ENCODE measurements at places on chromosomes 16 and 17. TPM values are rescaled to one million over a fixed set of nuclear protein-coding genes. Genes with fewer than 3 reads are reported as not detected.

GRCh38 chr16:10838621-10839278 is 20.2 kb upstream of the TVP23A start:
- no peaks in the 10 kb centered on the region for H3K27me3 ChIP-seq
- peak; percentile 42 for DNase-seq
- no peak overlapping the region for H3K27ac ChIP-seq

ZNF75A gene
- 26.1 TPM for total RNA-seq

DNA sequence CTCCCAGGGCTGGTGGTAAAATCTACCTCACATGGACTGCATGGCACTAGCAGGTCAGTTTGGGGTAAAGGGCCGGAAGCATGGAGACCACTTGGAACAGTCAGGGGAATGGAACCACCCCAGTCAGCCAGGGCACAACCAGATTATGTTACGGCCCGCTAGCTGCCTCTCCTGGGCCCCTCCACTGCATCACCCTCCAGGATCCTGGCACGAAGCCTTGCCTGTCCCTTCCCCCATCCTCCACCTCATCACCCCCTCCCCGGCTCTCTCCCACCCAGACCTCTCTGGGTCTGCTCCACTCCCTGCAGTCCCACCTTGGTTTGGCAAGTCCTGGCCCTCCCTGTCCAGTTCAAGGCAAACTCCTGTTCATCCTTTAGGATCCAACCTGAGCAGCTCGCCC is 91.7 kb downstream of the CLEC16A start:
- H3K4me3 ChIP-seq, result no peak overlapping the region
- H3K4me1 ChIP-seq, result peaks cover 8% of the 10 kb centered on the region
- no peaks in the 10 kb centered on the region for H3K27me3 ChIP-seq
- peaks cover 27% of the 10 kb centered on the region for H3K36me3 ChIP-seq
- no peak overlapping the region for H3K27ac ChIP-seq
- no peak for DNase-seq

DNA sequence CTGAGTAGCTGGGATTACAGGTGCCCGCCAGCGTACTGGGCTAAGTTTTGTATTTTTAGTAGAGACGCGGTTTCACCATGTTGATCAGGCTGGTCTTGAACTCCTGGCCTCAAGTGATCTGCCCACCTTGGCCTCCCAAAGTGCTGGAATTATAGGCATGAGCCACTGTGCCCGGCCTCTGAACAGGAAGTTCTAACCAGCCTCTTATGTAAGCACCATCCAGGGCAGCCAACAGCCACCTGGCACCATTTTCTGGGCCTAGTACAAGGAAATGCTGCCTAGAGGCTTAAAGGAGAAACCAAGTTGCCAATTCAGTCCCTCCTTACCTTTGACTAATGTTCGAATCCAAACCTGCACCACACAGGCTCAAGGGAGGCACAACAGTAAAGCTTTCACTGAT is 8.5 kb upstream of the SLC39A11 start:
- H3K4me1 ChIP-seq, result no peaks in the 10 kb centered on the region
- no peaks in the 10 kb centered on the region for H3K27me3 ChIP-seq
- DNase-seq, result no peak

DNA sequence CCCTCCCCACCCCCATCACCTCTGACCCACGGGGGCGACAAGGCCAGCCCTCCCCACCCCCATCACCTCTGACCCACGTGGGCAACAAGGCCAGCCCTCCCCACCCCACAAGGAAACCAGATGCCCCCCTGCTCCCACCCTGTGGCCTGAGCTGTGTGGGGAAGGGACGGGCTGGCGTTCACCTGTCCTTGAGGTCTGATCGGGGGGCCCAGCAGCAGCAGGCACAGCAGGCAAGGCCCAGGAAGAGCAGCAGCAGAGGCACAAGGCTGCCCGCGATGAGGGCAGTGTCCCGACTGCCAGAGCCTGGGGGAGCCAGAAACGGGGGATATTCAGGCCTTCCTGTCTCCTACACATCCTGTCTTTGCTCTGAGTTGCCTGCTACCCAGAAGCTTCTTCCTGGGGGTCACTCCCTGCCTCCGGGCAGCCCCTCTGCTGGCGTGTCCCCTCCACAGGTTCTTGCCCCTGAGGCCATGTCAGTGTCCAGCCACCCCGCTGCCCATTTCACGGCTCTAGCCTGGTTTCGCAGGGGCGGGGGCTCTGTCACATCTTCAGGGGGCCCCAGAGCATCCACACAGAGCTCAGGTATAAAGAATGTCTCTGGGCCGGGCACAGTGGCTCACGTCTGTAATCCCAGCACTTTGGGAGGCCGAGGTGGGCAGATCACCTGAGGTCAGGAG is 6.8 kb downstream of the SCARF1 start:
- no peak overlapping the region for H3K4me3 ChIP-seq
- peaks cover 31% of the 10 kb centered on the region for H3K36me3 ChIP-seq
- peak overlapping the region; percentile 9 for H3K27ac ChIP-seq
- H3K27me3 ChIP-seq, result no peaks in the 10 kb centered on the region

GRCh38 chr17:7440113-7440833 is 961 bp downstream of the FGF11 start:
- no peaks in the 10 kb centered on the region for H3K36me3 ChIP-seq
- DNase-seq, result peak; percentile 81
- H3K4me1 ChIP-seq, result peaks cover 50% of the 10 kb centered on the region
- peaks cover 24% of the 10 kb centered on the region for H3K27me3 ChIP-seq
- H3K27ac ChIP-seq, result no peak overlapping the region
- H3K4me3 ChIP-seq, result peak overlapping the region; percentile 29

GRCh38 chr16:87324411-87325275 is 7.5 kb upstream of the C16orf95 start:
- peaks cover 3% of the 10 kb centered on the region for H3K36me3 ChIP-seq
- no peak overlapping the region for H3K27ac ChIP-seq
- H3K4me1 ChIP-seq, result peaks cover 3% of the 10 kb centered on the region
- no peaks in the 10 kb centered on the region for H3K27me3 ChIP-seq
- no peak for DNase-seq

DNA sequence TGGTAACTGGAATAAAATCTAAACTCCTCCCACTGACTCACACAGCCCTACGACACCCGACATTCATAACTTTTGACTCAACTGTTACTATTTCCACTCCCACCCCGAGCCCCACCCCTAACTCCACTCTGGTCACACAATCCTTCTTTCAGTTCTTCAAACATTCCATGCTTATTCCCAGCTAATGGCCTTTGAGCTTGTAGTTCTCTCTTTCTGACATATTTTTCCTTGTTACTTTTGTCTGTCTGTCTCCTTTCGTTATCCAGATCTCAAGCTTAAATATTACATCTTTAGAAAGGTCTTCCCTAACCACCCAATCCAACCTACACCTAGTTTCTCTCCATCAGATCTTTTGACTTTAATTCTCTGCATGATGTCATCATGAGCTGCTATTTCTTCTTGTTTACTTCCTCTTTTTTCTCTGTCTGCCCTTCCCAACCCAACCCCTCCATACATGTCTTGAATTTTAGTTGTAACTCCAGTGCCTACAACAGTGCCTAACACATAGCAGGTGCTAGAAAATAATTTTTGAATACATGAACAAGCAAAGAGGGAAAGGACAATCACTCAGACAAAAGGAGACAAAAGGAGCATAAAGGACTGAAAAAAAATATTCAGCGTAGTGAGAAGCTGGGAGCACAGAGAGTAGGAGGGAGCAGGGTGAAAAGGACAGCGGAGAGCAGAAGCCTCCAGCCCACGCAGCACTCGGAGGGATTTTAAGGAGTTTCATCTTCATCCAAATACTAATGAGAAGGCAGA is 65.2 kb upstream of the SMIM36 start:
- peaks cover 19% of the 10 kb centered on the region for H3K4me1 ChIP-seq
- DNase-seq, result no peak
- H3K27me3 ChIP-seq, result no peaks in the 10 kb centered on the region
- no peaks in the 10 kb centered on the region for H3K36me3 ChIP-seq
- H3K4me3 ChIP-seq, result peak overlapping the region; percentile 38

- H3K4me1 ChIP-seq, result no peaks in the 10 kb centered on the region
- no peaks in the 10 kb centered on the region for H3K36me3 ChIP-seq
- no peak for DNase-seq
- H3K27ac ChIP-seq, result no peak overlapping the region
- H3K27me3 ChIP-seq, result no peaks in the 10 kb centered on the region
Measured at GRCh38 chr16:31344712-31345111, 10.3 kb upstream of the ITGAX start.

SLC7A5 gene
- 13.5 TPM for total RNA-seq

ZNF205 gene
- total RNA-seq, result 11.7 TPM

DNA sequence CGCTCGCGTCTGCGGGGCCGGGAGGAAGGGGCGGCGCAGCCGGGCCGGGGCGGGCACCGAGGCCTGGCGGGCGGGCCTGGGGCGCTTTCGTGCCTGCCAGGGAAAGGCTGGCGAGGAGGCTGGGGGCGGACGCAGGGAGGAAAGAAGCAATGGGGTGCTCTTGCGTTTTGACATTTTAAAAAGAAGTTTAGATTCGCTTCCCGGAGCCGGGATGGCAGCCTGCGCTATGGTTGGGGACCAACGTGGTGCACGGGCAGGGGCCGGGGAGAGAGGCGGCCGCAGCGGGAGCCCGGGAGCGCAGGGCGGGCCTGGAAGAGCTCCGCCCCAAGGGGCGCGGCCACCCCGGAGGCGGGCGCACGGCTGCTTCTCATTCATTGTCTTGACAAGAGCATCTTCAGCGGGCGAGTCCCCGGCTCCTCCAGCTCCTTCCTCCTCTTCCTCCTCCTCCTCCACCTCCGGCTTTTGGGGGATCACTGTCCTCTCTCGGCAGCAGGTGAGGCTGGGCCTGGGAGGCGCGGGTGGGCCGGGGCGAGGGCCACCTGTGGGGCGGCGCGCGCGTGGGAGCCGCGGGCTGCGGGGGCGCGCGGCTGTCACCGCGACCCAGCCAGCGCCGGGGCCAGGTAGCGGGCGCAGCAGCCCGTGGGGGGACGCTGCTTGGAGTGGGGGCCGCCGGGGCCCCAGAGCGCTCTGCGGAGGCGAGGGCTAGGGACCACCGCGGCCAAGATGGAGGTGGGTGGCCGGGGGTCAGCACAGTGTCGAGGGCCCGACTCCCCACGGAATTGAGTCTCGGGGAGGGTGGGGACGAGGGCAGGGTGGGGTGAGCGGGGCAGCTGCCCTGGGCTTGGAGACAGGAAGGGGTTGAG is at the start of gene CORO1A:
Gene CORO1A, plus strand, starts transcription at position 370 of the 863 bp plus-strand sequence. CDS start 1,608 bp downstream, outside the sequence.
- peaks cover 3% of the 10 kb centered on the region for H3K36me3 ChIP-seq
- peak within 1 kb of the TSS; percentile 79 for H3K27ac ChIP-seq
- peaks cover 10% of the 10 kb centered on the region for H3K4me1 ChIP-seq
- peak within 1 kb of the TSS; percentile 65 for H3K4me3 ChIP-seq
- no peaks in the 10 kb centered on the region for H3K27me3 ChIP-seq

- H3K4me3 ChIP-seq, result peak within 1 kb of the TSS; percentile 52
- peak; percentile 87 for DNase-seq
- H3K4me1 ChIP-seq, result no peaks in the 10 kb centered on the region
- no peaks in the 10 kb centered on the region for H3K36me3 ChIP-seq
Measured at GRCh38 chr16:82011199-82011641, at the start of gene SDR42E1. TSS of gene SDR42E1 (minus strand) at chr16:82011470. CDS start at chr16:82000858, 10,612 bp downstream.

GRCh38 chr17:38911081-38911730 is 14.2 kb upstream of the LASP1NB start:
- H3K4me1 ChIP-seq, result peaks cover 65% of the 10 kb centered on the region
- H3K27me3 ChIP-seq, result no peaks in the 10 kb centered on the region
- H3K36me3 ChIP-seq, result peaks cover 49% of the 10 kb centered on the region
- H3K4me3 ChIP-seq, result no peak overlapping the region
- H3K27ac ChIP-seq, result peak overlapping the region; percentile 45

DNA sequence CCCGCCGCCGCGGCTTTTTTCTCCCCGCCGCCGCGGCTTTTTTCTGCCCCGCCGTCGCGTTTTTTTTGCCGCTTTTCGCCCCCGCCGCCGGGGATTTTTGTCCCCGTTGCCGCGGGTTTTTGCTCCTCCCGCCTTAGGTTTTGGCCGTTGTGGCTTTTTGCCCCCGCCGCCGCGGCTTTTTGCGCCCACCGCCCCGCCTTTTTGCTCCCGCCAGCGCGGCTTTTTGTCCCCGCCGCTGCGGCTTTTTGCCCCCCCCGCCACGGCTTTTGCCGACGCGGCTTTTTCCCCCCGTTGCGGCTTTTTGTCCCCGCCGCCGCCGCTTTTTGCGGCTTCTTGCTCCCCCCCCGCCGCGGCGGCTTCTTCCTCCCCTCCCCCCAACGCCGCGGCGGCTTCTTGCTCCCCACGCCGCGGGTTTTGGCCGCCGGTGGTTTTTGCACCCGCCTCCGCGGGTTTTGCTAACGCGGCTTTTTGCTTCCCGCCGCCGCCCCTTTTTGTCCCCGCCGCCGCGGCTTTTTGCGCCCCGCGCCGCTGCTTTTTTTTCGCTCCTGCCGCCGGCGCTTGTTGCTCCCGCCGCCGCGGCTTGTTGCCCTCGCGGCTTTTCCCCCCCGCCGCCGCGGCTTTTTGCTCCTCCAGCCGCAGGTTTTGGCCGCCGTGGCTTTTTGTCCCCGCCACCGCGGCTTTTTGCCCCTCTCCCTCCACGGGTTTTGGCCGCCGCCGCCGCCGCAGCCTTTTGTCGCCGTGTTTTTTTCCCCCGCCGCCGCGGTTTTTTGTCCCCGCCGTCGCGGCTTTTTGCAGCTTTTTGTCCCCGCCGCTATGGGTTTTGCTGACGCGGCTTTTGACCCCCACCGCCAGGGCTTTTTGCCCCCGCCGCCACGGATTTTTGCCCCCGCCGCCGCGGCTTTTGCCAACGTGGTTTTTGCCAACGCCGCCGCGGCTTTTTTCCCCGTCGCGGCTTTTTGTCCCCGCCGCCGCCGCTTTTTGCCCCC is 150.3 kb downstream of the KCNJ18 start:
- no peak overlapping the region for H3K27ac ChIP-seq
- peaks cover 19% of the 10 kb centered on the region for H3K27me3 ChIP-seq
- H3K4me1 ChIP-seq, result no peaks in the 10 kb centered on the region
- H3K4me3 ChIP-seq, result no peak overlapping the region

DNA sequence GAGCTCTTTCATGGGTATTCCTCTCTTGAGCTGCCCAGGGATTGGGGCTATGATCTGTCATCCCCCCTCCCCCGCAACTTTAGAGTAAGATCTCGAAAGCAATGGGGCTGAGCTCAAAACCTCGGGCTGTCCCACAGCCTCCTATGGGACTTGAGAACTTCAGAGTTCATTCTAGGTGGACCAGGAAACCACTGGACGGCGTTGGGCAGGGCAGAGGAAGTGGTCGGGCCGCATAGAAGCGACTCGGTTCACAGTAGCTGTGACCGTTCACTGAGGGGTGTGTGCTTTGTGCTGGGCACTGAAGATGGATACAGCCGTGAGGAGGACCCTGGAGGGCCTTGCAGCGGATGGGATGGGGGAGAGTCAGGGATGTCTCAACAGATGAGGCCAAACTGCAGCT is 292.0 kb downstream of the CPPED1 start:
- H3K36me3 ChIP-seq, result no peaks in the 10 kb centered on the region
- H3K27me3 ChIP-seq, result no peaks in the 10 kb centered on the region
- H3K27ac ChIP-seq, result no peak overlapping the region
- DNase-seq, result no peak
- H3K4me1 ChIP-seq, result no peaks in the 10 kb centered on the region

All from upper lobe of right lung (tissue), 1 donor.